ENCODE measurements at places on chromosomes 2 and 18. TPM values are rescaled to one million over a fixed set of nuclear protein-coding genes. Genes with fewer than 3 reads are reported as not detected.

GRCh38 chr2:106961328-106961727, 75.4 kb upstream of the ST6GAL2 start:
- no peak for DNase-seq

GRCh38 chr18:22385718-22386117, 32.0 kb downstream of the CTAGE1 start:
- DNase-seq: no peak

DNA sequence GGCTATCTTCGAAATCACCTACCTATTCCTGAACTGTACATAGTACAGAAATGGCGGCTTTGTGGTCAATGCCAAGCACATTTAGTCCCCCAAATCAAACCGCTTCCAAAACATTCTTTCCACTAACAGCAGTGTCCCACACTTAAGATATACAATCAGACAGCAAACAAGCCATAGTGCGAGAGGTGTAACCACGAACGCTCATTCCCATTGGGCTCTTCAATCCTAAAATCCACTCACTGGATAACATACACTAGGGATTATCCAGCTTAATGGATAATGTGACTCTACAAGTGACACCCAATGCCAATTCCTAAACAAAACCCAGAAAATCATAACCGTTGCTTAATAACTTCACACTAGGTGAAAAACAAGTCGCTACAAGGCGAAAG, 2.0 kb downstream of the XPO1 start:
- no peak for DNase-seq

DNA sequence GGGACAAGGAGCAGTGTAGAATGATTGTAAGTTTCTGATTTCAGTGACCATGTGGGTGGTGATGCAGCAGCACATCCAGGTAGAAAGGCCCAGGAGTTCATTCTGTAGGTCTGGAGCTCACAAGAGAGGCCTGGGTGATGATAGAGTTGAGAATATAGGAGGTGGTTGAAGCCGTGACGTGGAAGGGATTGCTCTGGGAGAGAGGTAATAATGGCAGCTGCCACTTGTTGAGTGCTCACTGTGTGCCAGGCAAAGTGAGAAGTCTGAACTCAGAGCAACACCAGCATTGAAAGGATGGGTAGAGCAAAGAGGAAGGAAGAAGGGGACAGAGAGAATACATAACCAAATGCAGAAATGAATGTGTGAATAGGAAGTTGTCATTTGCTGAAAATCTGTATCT, 3.3 kb downstream of the TTLL4 start:
- no peak for DNase-seq

CHRNG gene
- 3.5 TPM for total RNA-seq

DNA sequence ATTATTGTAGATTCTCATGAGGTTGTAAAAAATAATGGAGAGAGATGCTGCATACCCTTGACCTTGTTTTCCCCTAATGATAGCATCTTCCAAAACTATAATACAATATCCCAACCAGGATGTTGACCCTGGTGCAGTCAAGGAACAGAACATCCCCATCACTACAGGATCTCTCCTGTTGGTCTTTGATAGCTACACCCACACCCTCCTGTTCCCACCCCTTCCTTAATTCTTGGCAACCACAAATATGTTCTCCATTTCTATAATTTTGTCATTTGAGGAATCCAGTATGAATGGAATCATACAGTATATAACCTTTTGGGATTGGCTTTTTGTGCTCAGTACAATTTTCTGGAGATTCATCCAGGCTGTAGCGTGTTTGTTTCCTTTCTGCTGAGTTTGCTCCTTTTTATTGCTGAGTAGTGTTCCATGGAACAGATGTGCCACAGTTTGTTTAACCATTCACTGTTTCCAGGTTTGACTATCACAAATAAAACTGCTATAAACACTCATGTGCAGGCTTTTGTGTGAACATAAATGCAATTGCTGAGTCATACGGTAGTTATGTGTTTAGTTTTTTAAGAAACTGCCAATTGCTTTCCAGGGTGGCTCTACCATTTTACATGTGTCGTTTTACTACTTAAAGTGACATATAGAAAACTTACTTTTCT, 22.2 kb downstream of the MCFD2 start:
- DNase-seq: no peak
